Uterus (tissue), 4 donors: ENCODE measurements at places on chromosomes 1 and 21.
A peak's percentile ranks its signal among the peaks of the same experiment; 100 is the strongest.

- no peak for DNase-seq
These were observed 103.8 kb downstream of the ADSS2 start for GRCh38 chr1:244347942-244348341.

GRCh38 chr1:153306303-153307220, 6.2 kb downstream of the PGLYRP3 start:
- no peak for DNase-seq

DNA sequence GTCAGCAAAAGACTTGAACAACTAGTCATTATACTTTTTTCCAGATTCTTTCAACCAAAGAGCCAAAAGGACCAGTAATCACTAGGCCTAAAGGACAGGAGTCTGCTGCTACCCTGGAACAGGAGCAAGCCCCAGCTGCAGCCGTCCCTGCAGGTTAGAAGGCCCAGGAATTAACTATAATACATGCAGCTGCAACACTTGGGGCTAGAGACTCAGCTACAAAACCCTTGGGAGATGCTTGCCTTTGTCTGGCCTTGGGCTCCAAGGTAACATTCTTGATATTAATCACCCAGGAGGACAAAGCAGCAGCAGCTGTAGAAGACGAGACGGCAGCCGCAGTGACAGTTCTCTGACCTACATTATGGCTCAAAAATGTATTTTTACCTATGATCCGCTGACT, 841.2 kb upstream of the ADGRL4 start:
- no peak for DNase-seq

- DNase-seq, result no peak
These were observed 41.9 kb downstream of the CEP170 start for GRCh38 chr1:243213045-243213787.

DNA sequence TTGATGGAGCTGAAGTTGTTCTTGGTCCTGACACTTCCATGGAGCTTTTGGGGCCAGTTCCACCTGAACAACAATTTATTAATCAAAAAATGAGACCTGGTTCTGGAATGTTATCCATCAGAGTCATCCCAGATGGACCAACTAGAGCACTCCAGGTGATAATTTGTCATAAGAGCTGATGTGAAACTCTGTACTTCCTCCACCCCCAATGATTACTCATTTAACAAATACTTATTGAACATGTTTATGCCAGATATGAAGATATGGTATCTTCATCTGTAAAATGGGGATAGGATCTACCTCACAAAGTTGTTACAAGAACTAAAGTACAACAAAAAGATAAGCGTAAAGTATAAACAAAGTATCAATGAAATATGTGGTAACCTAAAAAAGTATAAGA, 153.2 kb downstream of the VPS13D start:
- no peak for DNase-seq

- DNase-seq, result no peak
These were observed 11.7 kb downstream of the SLC35E2B start for GRCh38 chr1:1680912-1681273.

- DNase-seq, result no peak
These were observed 153.3 kb downstream of the NR5A2 start for GRCh38 chr1:200180821-200181220.

DNA sequence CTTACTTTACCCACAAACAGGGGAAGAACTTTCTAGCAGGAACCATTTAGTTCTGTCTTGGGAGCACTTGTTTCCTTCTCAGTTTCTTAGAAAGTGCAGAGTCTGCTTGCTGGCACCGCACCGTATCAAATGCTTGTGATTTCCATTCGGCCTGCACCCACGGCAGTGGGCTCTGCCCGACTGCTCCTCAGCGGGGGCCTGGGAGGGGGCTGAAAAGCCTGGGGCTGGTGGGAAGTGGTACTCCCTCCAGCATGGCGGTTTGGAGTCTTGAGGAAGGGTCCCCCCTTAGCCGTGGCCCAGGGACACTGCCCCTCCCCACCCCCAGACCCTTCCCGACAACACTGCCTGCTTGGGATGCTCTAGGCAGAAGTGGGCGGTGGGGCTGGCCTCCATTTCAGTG, 57.0 kb downstream of the KIF26B start:
- DNase-seq, result no peak

DNA sequence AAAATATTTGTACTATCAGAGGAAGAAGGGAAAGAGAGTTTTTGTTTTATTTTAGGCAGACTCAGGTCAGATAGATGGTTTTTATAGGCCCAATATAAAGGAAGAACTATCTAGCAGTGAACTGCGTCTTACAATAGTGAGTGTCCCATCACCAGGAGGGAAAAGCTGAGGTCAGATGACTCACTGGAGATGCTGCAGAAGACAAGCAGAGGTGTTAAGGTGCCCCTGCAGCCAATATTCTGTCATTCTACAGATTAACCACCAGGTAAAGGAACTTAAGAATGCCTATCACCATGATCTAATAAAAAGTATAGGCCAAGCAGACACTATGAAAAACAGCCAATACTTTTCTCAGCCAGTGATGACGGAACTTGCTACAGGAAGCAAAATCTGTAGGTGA, 29.6 kb downstream of the IVNS1ABP start:
- DNase-seq, result no peak

DNA sequence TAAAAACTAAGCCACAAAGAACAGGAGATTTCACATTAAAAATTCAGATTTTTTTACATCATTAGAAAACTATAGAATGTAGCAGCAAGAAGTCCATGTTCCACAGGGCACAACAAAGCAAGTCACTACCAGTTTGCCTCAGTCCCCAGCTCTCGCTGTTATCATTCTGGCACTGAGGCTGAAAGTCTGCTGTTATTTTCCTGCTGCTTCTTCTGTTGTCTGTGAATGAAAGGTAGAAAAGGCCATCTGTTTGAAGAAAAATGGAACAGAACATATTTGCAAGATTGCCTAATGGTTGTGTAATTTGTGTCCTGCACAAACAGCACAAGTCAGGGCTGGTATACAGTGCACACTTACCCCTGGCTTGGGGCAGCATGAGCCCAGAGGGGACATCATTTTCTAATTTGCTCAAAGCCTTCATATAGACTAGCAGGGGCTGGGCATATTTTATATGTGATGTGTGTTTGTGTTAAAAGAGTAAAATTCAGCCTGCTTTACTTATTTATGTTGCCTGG, 105.6 kb upstream of the COG2 start:
- DNase-seq, result no peak

DNA sequence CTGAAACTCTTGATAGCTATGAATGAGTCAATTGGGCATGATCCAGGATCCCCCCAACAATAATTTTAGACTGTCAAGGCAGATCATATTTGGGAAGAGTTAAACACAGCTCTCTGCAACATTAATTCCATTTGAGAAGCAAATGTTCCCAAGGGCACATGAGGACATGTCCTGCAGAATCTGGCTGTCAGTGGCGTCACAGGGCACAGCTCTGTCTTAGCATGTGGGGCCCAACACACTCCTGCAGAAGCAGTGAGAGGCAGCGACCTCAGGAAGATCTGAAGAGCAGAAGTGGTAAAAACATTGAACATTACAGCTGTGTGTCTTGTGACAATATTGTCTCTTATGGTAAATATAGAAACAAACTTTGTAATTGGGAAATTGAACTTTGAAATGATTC, 197.1 kb upstream of the PBX1 start:
- no peak for DNase-seq

DNA sequence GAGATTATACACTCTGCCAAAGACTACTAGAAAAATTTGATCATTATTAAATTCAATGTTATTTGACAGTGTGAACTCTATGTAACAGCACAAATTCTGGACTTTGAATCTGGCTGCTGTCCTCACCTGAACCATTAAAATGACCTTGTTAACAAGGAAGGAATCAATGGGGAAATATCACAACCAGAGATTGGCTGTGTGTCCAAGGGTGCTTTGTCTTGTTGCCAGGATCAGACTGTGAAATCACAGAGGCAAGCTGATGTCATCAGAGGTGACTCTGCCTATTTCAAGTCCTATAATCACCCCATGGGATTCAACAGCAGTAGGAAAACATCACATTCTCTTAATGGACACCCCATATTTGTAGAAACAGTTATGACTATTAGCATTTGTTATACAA, 46.8 kb downstream of the ADAMTS5 start:
- DNase-seq, result no peak

DNA sequence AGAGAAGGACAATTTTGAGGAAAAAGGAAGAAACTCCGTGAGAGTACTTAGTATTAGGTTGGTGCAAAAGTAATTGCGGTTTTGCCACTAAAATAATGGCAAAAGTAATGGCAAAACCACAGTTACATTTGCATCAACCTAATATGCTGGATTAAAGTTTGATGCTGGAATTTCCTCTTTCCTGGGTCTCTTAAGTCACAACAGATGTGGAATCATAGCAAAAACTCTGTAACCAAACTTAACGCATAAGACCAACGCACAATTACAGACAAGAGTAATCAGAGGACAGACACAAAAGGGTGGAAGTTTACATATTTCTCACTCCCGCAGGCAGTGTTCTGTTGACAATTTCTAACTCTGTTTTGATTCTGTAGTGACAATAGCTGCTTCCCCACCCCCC, 182.4 kb downstream of the BACH1 start:
- no peak for DNase-seq

DNA sequence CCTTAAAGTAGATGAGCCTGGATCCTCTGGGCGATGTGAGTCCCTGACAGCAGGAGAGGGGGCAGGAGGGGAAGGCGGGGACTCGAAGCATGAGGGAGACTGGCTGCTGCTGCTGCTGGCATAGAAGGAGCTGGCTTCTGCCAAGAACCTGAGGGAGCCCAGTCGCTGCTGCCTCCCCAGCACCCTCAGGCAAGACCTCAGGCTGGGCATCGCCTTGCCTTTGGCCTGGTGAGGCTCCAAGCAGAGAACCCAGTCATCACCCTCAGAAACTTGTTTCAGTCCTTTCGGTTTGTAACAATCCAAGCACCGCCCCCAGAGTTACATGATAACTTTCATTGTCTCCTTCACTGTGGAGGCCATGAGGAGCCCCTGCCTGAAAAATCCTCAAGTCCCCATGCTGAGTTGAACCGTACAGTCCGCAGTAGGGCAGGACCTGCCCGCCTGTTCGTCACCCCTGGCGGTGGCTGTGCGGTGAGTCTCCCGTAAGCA, 38.8 kb downstream of the POFUT2 start:
- peak; percentile 42 for DNase-seq

DNA sequence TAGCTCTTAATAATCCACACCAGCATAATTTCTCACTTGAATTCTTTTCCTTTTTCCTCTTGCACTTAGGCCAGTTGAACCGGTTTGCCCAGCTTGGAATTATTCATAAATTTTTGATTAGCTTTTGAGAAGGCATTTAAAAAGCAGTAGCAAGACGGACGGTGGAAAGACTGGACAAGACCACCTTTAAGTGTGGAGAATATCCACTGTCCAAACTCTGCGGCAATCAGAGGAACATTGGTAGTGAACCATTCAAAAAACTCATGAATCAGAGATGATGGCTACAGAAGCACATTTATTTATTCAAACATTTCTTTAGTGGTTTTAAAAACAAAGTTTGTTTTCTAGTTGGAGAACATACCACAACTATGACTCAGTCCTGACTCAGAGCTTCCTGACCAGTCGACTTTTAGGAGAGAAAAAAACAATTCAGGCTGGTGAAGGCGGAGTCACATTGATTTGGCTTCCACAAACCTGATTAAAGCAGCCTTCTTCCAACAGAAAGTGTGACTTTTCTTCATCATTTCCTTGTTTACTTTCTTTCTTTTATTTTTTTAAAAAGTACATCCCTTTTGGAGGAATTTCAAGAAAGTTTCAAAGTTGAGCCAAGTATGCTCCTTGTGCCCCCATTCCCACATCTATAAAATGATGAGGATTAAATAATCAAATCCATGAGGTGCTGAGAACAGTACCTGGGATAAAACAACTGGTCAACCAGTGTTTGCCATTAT, 128.8 kb downstream of the ADSS2 start:
- DNase-seq, result peak; percentile 61

DNA sequence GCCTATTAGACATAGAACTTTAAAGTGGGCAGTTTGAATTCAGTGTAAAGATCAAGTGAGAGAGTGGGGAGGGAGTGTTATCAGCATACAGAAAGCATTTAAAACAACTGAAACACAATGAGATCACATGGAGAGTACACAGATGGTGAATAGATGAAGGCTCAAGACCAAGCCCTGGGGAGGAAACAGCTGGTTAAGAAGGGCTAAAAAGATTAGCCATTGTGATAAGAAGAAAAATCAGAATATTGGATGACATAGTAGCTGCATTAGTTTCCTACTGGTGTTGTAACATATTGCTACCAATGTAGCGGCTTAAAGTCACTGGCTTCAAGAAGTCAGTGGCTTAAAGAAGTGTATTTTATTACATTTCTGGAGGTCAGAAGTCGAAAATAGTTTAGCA, 443.4 kb upstream of the RGS18 start:
- no peak for DNase-seq

DNA sequence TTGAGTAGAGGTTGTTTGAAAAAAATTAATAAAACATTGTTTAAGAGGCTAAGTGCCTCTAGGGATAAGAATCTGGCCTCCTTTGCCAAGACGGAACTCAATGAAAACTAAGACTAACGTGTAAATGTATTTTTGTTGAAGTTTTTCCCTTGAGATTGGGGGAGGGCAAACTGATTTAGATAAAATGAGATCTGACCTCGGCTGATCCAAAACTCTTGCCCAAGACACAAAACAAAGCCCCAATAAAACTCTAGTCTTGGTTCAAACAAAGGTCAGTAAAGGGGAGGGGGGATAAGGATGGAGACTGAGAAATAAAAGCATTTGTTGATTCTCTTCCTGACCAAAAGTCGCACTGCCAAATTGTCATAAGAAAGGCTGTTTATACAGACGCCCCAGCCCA, 134.8 kb upstream of the DPT start:
- DNase-seq, result no peak

- no peak for DNase-seq
These were observed 65.7 kb upstream of the LRRC53 start for GRCh38 chr1:74578101-74578500.

- DNase-seq, result no peak
These were observed 19.3 kb upstream of the TRABD2B start for GRCh38 chr1:48016515-48016914.

GRCh38 chr1:238281418-238281817, 390.7 kb upstream of the ZP4 start:
- no peak for DNase-seq

- no peak for DNase-seq
These were observed 3.8 kb downstream of the ATP8B2 start for GRCh38 chr1:154329152-154329521.

DNA sequence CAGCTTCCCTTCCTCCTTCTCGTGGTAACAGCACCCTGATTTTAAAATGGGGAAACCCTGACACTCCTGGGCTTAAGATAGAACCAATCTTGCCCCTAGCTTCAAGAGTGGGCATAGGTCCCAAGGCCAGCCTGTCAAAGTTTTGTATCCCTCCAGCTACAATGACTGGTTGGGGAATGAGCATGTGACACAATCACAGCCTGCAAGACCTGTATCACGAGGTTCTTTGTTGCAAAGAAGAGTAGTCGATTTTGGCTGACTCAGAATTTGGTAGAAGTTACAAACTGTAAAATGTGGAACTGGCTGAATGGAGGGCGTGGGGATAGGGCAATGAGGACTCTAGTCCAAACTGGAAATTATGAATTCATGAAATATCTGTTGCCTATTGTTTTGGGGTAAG, 18.7 kb downstream of the CTSK start:
- DNase-seq, result no peak

DNA sequence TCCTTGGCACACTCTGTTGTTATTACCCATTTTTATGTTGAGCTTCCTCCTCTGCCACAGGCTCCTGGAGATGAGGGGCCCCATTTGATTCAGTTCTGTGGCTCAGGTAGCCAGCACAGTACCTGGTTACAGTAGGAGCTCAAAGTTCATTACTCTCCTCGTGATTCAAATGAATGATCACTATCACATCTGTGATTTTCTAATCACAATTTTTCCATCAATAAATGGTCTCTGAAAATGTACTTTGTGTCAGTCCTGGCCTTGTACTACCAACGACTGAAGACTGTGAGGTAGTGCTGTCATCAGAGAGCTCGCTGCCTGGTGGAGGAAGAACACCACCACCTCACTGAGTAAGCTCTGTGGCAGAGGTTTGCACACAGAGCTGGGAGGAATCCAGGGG, 106.8 kb upstream of the JUN start:
- no peak for DNase-seq
